ENCODE measurements at places on chromosomes 7 and 10.

- no peak for DNase-seq
These were observed 163.2 kb downstream of the EBF3 start for GRCh38 chr10:129800796-129801340.

DNA sequence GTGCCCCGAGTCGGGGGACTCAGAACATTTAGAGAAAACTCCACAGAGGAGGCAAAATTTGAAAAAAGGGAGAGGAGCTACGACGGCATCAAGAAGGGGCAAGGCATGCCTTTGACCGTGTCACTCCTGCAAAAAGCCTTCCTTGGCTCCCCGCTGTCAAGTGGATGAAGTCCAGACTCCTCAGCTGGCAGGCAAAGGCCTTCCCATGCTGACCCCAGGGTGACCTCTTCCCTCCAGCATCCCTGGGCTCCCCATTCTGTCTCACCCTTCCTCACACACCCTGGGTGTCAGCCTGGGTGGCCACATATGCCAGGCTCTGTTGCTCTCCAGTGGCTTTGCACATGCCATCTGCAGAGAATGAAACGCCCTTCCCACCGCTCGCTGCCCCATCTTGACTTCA, 88.4 kb upstream of the ZMIZ1 start:
- DNase-seq, result no peak

- no peak for DNase-seq
These were observed 193.9 kb upstream of the BMPER start for GRCh38 chr7:33711231-33712019.

GRCh38 chr10:77898323-77899079, 28.1 kb downstream of the DLG5 start:
- DNase-seq, result no peak

GRCh38 chr7:39923091-39923490, 27.0 kb upstream of the CDK13 start:
- no peak for DNase-seq

DNA sequence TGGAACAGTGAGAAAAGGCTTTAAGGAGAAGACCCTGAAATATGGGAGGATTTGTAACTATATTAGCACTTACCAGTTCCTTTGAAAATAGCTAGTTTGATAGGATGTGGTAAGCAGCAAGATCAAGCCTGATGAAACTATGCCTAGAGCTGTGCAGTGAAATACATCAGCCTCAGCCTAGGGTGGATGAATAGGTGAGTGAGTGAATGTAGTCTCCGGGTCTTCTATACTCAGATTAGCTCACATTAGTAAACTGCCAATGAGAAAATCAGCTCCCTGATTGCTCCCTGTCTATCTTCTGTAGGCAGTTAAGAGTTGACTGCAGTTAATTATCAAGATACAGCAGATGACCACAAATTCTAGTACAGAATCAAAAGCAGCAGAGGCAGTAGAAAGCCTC, 89.6 kb downstream of the ELAPOR2 start:
- no peak for DNase-seq

DNA sequence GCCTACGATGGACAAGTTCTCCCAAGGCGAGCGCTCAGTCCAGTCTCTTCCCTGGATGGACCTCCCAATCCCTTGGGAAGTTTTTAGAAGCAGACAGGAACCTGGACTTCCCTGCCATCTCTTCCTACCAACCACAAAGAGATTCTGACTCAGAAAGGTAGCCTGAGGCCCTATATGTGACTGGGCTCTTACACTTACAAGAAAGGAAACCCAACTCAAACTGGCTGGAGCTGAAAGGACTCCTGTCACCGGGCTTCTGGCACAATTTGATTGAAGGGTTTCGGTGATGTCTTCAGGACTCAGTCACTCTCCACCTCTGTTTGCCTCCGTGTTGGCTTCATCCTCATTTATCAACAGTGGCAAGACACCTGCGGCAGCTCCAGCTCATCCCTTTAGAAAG, 3.7 kb upstream of the COL13A1 start:
- DNase-seq, result no peak

DNA sequence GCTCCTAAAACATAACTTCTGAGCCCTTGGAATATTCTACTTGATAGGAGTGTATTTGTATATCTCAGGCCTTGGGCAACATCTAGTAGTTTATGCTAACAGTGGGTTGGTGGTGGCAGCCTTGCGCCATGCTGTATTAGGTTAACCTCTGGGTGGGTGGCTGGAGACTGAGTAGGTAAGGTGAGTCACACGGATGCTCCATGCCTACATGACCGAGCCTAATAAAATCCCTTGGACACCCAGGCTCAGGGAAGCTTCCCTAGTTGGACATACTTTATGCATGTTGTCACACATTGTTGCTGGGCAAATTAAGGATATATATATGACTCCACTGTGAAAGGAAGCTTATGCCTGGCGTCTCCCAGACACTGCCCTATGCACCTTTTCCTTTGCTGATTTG, 6.0 kb upstream of the DAGLB start:
- DNase-seq, result no peak

DNA sequence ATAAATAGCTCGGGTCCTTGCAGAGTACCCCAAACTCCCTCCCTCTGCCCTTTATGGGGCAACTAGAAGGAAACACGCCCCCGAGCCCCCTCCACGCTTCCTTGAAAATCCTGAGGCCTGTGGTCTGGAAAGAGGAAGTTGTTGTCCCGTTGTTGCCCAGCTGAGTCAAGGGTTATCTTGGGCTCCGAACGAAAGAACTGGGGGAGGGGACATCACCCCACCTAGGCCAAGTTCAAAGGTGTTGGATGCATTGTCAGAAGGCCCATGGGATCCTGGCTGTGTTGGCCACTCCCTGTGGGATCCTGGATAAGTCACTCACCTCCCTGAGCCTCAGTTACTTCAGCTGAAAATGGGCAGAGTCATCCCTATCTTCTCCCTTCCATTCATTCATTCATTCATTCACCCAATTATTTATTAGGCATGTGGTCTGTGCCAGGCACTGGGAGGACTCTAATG, at the start of gene CCL24:
Gene CCL24 (minus strand): TSS at position 26 of the 456 bp plus-strand sequence. CDS start 91 bp downstream, outside the sequence.
- DNase-seq, result no peak

DNA sequence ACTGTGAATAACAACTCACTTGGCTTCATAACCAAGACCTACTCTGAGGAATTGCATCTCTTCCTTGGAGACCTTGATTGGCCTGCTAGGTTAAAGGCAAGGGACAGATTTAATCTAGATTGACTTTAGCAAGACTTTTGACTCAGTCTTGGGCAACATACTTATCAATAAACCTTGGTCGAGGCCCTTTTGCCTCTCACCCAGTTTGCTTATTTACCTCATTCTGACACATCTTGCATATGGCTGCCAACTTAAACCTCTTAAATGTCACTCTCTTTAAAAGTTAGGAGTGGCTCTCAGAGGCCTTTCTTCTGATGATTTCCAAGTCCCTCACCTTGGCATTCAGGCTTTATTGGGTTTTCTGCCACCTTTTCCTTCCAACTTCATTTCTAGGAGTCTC, 124.5 kb downstream of the BAMBI start:
- no peak for DNase-seq

All from activated CD4-positive, alpha-beta T cell treated with anti-CD3 and anti-CD28 coated beads, Interleukin-2, amount 10 ng/mL, durations not matched to agents 24 days and 14 days (primary cell).